ENCODE measurements at places on chromosomes 1 and 21.
A peak's percentile ranks its signal among the peaks of the same experiment; 100 is the strongest.

DNA sequence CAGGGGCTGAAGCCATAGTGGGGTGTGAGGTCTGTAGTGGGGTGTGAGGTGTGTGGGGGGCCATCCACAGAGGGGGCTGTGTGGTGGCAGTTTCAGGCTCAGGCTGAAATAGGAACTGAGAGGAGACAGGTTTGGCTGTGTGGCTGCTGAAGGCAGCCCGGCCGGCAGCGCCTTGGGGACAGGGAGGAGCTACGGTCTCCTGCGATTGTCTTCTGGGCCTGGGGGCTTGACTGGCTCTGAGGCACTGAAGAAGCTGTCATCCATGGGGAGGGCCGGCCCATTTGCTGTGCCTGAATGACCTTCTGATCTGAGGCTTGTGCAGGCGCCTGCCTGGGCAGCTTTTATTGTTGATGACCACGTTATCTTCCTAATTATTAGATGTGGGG, 10.0 kb upstream of the TTC34 start:
- DNase-seq: no peak

DNA sequence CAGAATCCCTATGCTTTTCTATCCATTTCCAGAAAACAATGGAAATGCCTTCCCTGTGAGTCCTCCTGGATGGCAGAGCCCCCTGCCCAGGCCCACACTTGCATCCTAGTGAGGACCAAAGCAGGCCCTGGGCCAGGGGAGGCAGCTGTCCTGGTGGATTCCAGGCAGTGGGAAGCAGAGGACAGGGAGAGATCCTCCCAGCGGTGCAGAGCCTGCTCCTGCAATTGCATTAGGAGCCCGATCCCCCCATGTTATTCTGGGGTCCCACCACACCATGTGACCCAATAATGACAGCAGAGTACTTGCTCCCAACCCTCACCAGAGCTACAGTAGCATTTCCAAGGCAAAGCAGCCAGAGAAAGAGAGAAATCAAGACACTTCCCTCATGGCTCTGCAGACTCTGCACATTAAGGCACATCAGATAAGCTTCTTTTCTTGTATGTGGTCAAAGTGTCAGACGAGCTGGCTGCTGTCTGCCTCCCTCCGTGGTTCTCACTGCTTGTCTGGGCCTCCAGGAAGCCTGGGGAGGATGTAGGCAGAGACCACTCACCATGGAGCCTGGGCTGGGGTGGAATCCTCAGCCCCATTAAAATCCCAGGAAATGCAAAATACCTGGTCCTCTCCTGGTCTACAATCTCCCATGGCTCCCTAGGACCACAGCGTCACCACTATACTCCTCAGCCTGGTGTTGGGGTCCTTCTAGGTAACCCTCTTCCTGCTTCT, 54.9 kb upstream of the RUNX3 start:
- DNase-seq: no peak

DNA sequence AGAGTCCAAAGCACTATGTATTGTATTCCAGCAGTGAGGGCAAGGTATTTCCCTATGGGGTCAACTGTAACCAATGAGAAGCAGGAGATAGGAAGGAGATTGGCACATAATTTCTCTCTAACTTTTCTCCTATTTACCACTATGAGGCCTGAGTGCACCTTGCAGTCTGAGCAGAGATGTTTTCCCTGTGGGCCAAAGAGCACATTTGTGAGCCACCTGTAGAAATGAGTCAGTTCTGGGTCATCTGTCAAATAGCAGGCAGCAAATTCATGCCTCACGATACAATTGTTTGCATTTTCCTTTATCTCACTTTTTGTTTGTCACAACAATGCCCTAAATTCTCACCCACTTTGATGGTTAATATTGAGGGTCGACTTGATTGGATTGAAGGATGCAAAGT, 547.2 kb upstream of the NCAM2 start:
- DNase-seq: no peak

DNA sequence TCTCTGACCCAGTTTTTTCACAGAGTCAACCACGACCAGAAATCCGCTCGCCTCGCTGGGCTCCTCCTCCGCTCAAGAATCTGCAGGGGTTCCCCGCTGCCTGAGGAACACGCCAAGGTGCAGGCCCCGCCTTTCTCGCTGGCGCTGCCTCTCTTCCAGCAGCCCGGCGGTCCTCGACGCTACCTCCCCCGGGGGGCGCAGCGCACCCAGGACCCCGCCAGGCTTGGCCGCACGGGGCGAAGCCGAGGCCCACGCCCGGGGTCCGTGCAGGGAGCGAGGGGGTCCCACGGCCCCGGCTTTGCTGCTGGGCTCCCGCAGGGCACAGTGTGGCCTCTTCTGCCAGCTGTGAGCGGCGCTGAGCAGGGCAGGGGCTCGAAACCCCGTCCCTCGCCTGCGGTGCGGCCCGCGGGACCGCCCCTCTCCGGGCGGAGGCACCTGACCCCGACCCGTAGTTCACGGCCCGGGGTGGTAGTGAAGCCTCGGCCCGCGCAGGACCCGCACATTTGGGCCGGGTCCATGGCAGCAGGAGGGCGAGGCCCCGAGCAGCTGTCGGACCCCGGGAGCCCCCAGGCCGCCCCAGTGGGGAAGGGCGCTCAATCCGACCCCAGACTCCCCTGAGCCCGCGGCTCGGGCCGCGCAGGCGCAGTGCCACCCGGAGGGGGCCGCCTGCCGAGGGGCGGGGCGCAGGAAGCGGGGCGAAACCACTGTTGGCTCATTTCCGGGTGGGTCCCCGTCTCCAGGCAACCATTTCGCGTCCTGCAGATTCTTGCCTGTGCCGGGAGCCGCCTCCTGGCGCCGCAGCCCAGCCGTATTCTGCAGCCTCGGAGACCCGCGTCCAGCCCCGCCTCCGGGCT, 10.0 kb upstream of the MMEL1 start:
- peak; percentile 92 for DNase-seq

GRCh38 chr1:108750476-108751181, 4.2 kb downstream of the STXBP3 start:
- no peak for DNase-seq

- no peak for DNase-seq
Observed at GRCh38 chr1:69252696-69253095, 315.0 kb upstream of the LRRC7 start.

- DNase-seq: no peak
Observed at GRCh38 chr1:182338806-182339370, 52.7 kb downstream of the GLUL start.

DNA sequence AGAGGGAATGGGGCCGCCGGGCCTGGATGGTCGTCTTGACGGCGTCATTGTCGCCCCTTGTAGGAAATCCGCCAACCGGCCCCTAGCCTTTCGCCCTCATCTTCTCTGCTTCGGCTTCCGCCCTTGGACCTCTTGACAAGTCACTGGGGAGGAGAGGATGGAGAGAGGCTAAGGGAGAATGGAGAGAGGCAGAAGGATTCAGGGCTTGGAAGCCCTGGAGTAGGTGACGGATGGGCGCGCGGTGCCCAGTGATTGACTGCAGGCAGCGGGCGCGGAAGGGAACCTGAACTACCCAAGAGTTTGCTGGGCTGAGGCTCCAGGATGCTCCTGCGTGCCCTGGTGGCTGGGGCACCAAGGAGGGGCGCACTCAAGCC, 651 bp downstream of the PDE4B start:
- no peak for DNase-seq

DNA sequence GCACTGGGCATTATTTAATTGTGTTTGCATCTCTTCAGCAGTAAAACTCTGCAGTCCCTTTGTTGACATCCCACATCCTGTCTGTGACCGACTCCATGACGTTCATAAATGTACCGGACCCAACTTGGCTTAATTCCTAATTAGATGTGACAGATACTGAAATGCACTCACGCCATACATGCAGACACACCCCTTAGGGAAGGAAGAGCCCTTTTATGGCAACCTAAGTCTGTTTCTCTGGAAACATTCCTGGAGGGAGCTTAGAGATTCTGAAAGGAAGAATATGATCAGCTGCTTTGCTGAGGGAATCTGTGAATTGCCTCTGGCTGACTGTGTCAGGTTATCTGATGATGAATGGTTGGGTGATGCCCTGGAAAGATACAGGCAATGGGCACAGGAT, 33.4 kb downstream of the ADAMTS5 start:
- DNase-seq: no peak

DNA sequence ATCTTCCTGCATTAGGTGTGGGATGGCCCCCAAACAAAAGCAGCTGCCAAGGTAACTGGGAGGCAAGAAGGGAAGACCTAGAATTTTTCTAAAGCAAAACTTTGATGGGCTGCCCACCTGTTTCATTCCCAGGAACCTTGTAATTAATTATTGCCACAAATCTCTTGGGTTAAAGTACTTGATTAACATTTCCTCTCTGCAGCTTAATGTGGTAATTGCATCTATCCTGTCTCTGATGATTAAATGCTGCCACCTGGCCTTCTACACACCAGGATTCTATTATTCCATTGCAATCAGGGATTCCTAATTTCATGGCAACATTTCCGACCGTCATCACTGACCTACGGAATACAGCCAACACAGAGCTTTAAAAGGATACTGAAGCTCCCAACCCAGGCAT, 68.3 kb upstream of the RC3H1 start:
- DNase-seq: no peak

GRCh38 chr1:202165267-202165941, 5.0 kb upstream of the PTPN7 start:
- no peak for DNase-seq

- no peak for DNase-seq
Observed at GRCh38 chr1:234549447-234550021, 60.4 kb downstream of the IRF2BP2 start.

DNA sequence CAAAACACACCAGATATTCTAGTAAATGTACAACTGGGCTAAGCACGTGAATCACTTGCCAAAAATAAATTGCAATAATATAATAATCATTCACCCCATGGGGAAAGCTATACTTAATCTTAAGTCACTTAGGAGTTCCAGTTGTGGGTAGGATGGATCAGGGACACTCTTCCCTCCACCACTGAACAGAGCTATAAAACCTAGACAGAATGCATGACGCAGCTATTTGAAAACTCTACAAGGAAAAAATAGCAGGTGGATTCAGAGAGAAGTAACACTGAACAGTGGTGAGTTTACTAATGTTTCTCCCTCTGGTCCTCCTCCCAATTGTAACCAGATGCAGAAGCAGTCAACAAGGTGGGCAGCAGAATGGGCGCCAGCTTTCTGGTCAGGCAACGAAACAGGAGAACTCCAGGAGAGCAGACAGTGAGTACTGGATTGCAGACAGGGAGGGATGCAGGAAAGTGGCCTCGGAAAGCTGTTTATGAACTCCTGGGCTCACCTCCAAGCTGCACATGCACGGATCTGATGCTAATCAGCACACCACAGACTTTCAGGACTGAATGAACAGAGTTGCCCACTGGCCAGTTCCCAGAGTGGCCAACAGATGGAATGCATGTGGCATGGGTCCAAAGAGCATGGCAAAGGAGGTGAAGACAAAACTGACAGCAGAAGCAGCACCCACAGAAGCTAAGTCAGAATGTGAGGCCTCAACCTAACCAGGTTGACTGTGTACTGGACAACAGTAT, 41.4 kb downstream of the TARBP1 start:
- no peak for DNase-seq

GRCh38 chr21:37159053-37159776, 86.2 kb downstream of the TTC3 start:
- no peak for DNase-seq

DNA sequence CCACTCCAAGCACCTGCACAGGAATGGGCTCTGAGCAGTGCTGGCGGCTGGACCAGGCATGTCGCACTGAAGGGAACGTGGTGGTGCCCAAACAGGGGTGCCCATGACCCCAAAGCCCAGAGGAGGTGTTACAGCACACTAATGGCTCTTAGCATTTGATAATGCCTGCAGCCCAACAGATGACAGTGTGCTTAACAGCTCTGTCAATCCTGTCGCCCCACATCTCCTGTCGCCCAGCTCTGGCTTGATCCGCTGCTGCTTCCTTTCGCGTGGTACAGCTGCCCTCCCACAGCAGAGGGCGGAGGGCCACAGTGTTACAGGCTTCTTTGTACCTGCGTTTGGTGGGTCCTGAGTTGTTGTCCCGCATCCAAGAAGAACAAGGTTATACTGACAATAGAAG, 32.2 kb upstream of the CR1L start:
- no peak for DNase-seq

GRCh38 chr1:41518471-41518870, 34.0 kb upstream of the EDN2 start:
- no peak for DNase-seq

DNA sequence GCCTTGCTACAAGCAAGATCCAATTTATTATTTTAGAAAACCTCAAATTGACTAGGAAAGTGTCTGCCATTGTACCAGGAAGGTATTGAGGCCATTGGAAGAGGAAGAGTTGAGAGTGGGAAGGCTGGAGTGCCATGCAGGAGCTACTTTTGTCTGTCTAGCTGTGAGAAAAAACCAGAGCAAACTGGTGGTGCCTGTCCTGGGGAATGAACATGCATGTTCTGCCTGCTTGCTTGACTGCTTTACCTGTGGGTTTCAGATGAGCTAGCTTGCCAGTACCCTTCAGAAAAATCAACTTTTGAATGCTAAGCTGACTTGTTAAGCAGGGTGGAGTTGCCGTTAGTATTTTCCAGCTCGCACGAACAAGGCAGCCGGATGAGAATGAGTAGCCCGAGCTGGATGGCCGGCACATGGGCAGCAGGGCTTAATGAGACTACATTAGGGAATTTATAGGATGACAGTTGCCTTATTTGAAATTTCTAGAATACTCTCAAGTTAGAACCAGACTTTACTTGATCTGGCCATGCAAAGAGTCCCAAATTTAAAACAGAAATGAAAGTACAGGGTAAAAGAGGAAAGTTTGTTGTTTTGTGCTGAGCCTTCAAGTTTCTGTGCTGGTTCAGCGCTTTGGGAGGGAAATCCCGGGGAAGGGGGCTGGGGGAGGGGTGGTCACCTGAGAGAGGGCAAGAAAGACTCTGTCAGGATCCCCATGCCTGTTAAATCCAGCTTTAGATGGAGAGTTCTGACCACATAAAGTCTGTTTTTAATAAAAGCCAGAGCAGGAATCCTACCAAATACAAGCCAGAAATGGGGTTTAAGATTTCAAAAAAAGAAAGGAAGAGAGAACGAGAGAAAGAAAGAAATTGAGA, 29.6 kb upstream of the C1orf105 start:
- DNase-seq: no peak

DNA sequence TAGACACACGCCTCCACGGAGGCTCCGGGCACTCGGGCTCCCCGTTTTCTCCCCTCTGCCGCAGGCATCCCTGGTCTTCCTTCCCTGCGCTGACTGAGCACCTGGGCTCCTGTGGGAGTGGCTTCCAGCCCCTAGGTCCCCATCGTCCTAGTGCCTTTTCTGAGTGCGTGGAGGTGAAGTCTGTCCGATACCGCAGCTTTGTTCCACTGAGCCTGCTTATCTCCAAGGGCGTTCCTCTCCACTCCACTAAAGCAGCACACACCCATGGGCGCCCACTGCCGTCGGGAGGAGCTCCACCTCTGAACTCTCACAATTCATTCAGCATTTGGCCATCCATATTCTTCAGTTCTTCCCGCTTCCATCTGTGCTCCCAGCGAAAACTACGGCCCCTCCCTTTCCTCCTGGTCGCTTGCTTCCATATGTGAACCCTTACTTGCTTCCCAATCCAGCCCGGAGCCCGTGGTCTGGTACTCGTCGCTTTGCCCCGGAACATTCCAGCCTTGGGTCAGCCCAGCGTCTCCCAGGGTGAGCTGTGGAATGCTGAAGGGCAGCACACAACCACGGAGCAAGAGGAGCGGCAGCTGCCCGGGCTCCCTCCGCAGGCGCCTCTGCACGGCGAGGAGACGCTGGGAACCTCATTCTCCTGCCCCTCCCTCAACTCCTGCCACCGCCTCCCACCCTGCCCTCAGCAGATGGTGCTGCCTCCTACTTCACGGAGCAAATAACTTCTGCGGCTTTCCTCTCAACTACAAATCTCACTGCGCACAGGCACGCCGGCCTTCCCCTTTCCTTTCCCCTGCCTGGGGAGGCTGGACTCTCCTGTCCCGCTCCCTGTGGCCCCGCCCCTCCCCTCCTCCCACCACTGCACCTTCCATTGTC, 27.5 kb downstream of the ATP8B2 start:
- DNase-seq: peak; percentile 53

- peak; percentile 88 for DNase-seq
Observed at GRCh38 chr1:75723989-75724471, 479 bp upstream of the ACADM start.

All from heart right ventricle (tissue), 16 donors.